ENCODE measurements at places on chromosomes 4 and X.

DNA sequence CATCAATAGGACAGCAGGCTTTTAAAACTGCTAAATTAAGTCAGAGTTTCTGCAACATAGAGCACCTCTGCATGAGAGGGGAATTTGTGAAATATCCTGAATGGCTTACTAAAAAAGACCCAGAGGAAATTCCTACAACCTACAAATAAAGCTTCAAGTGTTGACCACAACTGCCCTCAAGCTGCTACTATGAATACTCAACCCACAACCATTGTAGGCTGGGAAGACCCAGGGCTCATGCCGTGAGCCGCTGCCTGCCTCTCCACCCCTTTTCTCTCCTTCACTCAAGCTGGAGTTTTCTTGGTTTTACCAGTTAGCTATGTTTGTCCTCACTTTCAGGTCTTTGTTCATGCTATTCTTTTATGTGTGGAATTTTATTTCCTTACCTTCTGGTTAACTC, 151.6 kb downstream of the EMCN start:
- DNase-seq, result no peak

- DNase-seq, result no peak
Measured at GRCh38 chr4:8906991-8907595, 35.5 kb upstream of the HMX1 start.

DNA sequence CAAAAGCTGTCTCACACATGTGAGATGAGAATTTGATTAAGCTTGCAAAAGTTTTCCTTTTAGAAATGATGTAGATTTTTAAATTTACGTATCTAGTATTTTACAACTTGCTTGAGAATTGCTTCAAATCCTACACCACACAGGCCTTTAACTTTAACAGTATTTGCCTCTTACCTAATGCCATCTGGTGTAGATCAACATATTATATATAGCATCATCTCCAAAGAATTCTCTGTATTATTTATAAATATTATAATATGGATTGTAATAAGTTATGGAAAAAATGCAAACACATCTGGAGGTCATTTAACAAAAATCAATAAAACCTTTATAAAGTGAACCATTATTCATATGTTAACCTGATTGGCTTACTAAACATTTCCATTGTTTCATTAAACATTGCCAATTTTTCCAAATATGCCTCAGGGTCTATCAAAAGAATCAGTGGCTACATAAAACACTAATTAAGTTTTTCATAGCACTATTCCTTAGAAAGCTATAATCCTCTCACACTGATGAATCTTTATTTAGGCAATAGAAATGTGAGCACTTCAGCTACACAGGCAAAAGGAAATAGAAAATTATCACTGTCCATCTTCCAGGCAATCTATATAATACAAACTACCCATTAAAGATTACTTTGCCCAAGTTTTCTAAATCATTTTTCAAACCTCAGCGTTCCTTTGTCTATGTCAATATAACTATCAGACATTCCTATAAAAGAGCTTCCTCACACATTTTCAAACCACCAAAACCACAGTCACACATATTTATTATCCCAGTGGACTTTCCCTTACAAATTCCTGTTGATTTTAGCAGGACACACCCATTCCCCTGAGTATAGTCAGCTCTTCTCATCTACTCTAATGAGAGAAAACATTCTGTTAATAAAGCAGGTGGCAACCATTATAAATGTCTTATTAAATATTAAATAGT, 83.5 kb upstream of the INTU start:
- no peak for DNase-seq

- no peak for DNase-seq
Measured at GRCh38 chr4:36226430-36227227, 17.7 kb downstream of the ARAP2 start.

- DNase-seq, result no peak
Measured at GRCh38 chr4:9970399-9971011, 50.8 kb downstream of the SLC2A9 start.

- no peak for DNase-seq
Measured at GRCh38 chr4:144809056-144809640, 163.2 kb downstream of the HHIP start.

GRCh38 chrX:134753718-134754008, 95.4 kb upstream of the PLAC1 start:
- no peak for DNase-seq

DNA sequence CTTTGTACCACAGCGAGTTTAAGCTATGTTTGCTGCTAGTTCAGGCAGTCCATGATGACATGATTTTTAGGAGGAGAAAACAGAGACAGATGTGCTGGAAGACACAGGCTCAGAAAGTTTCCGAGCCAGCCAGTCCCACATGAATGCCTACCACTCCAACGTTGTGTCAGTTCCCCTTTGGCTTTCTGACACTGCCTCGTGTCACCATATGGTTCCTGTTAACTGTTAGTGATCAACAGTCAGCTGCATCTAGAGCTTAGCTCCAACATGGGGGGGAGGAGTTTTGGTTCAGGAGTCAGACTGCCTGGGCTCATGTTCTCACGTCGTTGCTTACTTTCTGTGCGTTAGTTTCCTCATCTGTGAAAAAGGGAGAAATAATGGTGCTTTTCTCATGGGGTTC, 343.7 kb downstream of the MID1IP1 start:
- DNase-seq, result no peak

- DNase-seq, result no peak
Measured at GRCh38 chrX:11105080-11105479, 6.1 kb upstream of the HCCS start.

DNA sequence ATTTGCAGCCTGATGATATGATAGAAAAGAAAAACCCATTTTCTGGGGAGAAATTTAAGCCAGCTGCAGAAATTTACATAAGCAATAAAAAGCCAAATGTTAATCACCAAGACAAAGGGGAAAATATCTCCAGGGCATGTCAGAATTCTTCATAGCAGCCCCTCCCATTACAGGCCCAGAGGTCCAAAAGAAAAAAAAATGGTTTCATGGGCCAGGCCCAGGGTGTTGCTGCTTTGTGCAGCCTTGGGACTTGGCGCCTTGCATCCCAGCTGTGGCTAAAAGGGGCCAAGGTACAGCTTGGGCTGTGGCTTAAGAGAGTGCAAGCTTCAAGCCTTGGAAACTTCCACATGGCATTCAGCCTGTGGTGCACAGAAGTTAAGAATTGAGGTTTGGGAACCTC, 97.9 kb upstream of the CDX4 start:
- no peak for DNase-seq

GRCh38 chr4:78638337-78639172, 87.0 kb downstream of the ANXA3 start:
- DNase-seq, result no peak

DNA sequence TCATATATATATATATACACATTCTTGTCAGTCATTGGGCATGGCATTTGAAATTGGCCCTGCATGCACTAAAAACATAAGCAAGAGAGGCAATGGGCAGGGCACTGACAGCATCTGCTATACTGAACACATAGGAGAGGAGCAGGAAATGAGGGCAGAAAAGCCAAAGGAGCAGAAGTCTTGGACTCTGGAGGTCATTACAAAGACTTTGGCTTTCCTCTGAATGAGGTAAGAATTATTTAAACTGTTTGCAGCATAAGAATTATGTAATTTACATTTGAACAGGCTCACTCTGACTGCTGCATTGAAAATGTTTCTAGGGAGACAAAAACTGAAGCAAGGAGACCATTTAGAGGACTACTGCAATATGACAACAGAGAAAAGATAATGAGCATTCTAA, 396.5 kb downstream of the PRDM5 start:
- no peak for DNase-seq

DNA sequence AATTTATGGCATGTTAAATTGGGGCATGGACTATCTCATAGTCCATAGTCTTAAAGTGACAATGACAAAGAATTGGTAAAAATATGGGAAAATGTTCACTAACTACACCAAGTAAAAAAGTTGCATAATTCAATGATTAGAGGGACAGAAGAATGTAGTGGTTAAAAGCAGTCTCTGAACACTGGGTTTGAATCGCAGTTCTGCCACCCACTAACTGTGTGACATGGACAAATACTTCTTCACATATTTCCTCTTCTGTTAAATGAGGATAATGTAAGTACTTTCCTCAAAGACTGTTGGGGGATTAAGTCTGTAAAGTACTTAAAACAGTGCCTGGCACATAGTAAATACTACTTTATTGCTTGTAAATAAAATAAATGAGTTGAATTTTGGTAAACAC, 15.3 kb downstream of the COQ2 start:
- no peak for DNase-seq

DNA sequence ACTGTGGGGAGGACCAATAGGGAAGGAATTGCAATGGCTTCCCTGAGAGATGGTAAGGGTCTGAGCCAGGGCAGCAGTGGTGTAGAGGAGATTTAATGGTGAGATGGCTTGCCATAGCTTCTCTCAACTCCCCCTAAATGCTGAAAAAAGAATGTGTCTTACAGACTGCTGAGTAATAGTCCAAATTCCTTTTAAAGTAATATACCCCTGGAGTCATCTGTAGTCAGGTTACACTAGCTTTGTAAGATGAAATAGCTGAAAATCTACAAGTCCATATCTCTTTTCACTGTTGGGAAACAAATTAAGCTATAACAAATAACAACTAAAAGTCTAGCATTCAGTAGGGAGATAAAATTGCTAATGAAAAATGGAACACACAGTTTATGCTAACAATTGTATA, 33.5 kb downstream of the MAPK10 start:
- no peak for DNase-seq

DNA sequence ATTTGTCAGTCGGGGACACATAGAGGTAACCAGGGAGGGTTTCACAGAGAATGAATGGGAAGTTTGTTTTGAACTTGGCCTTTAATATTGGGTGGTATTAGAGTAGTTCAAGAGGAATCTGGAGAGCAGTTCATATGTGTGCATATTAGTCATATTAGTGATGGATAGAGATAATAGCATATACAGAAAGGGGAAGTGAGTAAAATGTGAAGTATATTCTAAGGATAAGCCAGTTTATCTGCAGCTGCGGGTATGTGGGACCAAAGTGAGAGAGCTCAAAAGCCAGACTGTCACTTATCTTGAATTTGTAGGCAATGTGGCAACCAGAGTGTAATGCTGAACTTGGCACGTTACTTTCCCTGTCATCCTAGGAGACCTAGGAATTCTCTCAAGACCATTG, 169.9 kb downstream of the AFF2 start:
- no peak for DNase-seq

DNA sequence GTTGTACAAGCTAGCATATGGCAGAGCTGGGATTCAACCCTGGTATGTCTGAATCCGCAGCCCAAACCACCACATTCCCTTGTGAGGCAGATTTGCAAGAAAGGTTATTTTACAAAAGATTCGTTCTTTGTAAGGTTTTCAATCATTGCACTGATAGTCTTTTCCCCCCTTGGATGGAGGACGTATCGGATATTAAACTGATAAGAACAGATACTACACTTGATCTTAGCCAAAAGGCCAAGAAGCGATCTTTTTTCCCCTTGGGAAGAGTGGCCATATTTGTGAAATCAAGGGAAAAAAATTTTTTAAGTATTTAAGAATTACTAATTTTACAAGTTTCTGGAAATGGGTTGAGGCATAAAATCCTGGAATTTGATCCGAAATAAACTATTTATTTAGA, 34.4 kb upstream of the MSMO1 start:
- DNase-seq, result no peak

GRCh38 chrX:48083212-48083611, 11.8 kb upstream of the ZNF630 start:
- no peak for DNase-seq

DNA sequence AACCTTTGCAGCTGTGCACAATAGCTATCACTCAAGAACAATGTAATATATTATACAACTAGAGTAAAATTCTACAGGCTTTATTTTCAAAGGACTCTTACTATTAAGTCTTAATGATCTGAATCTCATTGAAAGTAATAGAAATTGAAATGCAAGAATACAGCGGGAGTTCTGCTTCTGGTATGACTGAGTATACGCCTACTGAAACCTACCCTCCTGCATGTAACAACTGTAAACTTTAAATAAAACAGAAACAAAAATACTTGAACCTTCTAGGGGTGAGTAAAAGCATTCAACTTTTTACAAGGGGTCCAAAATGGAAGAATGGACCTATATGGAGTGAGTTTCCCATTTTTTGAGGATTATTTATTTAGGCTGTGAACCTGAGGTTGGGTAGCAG, 13.5 kb downstream of the DCHS2 start:
- DNase-seq, result no peak

DNA sequence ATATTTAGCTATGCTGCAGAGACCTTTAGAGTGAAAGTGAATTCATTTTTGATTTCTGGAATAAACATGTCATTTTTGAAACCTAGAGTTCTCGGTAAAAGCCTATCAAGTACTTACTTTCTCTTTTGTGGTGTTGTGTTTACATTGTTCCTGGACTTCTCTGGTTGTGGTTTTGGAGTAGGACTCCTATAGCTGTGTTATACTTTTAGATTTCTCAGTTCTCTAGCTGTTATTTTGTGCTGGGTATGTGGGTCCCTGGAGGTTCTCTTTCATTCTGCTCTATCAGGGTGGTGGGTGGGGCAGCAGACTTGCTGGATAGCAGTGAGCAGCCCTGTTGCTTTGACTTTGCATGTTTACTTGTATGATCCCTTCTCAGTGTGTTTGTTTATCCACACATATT, 25.6 kb upstream of the MSMO1 start:
- no peak for DNase-seq

- DNase-seq, result no peak
Measured at GRCh38 chr4:92445127-92445526, 141.4 kb downstream of the GRID2 start.

GRCh38 chr4:159410076-159410777, 307.3 kb downstream of the RAPGEF2 start:
- no peak for DNase-seq

DNA sequence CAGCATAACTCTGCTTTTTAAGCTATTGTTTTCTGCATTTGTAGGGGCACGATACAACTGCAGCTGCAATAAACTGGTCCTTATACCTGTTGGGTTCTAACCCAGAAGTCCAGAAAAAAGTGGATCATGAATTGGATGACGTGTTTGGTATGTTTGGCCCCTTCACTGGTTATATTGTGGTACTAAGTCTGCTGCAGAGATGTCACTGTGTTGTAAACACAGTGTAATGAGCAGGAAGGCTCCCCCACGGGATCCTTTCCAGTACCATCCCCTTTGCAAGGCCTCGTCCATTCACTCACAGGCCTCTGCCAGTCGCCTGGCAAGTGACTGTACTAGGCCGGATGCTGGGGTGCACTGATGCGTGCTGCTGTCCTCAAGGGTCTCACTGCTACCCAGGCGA, 13.8 kb downstream of the CYP4V2 start:
- DNase-seq, result no peak

DNA sequence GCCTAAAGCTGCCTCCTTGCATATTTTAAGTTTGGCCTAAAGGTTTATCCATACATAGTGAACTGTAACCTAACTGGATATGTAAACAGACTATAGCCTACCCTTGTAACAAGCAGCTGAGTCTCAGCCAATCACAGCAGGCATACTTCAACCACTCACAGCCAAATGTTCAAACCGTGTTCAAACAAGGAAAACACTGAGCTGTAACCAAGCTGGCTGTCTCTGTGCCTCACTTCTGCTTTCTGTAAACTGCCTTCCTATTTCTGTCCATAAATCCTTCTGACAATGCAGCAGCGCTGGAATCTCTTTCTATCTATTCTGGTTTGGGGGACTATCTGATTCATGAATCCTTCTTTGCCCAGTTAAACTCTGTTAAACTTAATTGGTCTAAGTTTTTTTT, 16.4 kb downstream of the DSPP start:
- DNase-seq, result no peak

- no peak for DNase-seq
Measured at GRCh38 chrX:24796204-24796603, 102.5 kb downstream of the POLA1 start.
